Upper lobe of right lung (tissue), 1 donor: ENCODE measurements at places on chromosomes 7 and 10.

- peak; percentile 78 for DNase-seq
These were observed 79.3 kb upstream of the ACBD5 start for GRCh38 chr10:27319752-27320431.

- no peak for DNase-seq
These were observed 14.1 kb upstream of the TMEM273 start for GRCh38 chr10:49202266-49202665.

- no peak for DNase-seq
These were observed 31.4 kb downstream of the ANK3 start for GRCh38 chr10:60358282-60358681.

DNA sequence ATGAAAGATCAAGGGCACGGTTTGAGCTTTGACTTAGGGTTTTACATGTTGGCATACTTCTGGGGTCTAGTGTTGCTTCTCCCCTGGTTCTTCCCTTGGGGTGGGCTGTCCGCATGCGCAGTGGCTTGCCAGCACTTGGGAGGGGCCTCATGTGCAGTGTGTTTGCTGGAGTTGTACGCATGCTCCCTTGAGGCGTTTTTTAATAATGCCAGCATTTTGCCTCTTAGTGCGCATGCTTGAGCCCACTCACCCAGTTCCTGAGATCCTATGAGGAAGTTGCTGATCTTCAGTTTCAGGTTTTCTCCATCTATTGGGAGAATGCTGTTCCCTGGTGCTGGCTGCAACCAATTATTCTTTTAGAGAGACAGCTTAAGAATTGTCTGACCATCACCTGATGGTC is 113.4 kb upstream of the GPR141 start:
- DNase-seq = no peak

DNA sequence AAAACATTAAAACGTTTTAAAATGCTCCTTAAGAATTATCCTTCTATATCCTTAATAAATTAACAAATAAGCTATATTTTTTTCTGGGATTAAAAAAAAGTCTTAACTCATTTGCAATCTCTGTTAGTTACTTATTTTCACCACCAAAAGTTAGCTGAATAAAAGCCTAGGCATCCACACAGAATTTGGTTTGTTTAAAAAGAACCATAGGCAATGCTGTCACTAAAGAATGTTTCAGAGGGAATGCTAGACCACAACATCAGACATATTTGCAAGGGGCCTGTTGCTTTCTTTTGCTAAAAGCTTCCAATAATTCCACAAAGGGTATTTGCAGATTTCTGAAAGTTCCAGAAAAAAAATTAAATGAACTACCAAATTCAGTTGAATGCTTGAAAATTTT is 244.2 kb downstream of the POU6F2 start:
- no peak for DNase-seq

DNA sequence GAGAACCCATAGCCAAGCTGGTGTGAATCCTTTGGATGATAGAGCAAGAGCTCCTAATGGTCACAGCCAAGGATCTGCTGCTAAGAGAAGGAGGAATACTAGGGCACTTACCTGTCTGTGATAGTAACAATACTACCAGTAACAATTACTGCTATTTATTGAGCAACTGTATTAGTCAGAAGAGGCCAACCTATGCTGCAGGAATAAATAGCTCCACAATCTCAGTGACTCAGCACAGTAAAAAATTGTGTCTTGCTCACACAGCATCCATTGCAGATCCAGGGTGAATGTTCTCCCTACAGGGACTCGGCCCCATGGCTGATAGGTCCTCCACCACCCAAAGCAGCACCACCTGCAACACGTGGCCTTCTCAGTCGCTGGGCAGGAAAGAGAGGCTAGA is 257.6 kb upstream of the ZMIZ1 start:
- DNase-seq = no peak

- DNase-seq = peak; percentile 57
These were observed 6.0 kb downstream of the ASB10 start for GRCh38 chr7:151181011-151181431.

GRCh38 chr10:98748298-98748697 is 301.6 kb upstream of the HPS1 start:
- no peak for DNase-seq

DNA sequence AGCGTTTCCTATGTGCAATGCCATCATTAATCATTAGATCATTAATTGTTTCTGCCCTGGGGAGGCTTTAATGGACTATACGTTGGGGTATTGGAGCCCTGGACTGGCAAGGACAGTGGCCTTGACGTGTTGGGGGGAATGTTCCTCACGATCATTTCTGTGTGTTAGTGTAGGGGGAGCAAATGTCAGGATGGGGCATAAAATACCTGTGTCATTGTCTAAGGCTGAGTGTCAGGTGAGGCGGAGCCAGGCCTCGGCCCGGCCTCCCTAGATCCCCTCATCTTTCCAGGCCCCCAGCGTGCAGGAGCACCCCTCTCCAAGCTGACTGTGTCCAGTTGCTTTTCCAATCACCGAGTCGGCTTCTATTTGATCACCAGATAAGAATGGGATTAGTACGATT is 346.4 kb upstream of the SHH start:
- DNase-seq = peak; percentile 36

- DNase-seq = no peak
These were observed 361.5 kb downstream of the FRMD4A start for GRCh38 chr10:13969118-13969791.

DNA sequence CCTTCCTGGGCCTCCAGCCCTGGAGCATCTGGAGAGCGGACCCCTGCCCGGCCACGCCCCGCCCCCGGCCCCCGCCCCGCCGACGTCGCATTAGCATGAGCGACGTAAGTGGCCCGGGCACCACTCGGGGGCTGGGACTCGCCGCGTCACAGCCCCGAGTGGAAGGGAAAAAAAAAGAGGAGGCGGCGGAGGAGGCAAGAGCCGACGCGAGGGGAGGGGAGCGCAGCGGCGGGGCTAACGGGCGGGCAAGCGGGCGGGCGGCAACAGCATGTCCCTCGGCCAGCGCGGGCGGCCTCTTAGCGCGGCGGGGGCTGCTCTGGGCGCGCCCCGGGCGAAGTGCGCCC is at the start of gene SLC18A3:
SLC18A3 (plus strand) TSS at position 197 of the 344 bp plus-strand sequence. CDS start 431 bp downstream, outside the sequence.
- peak; percentile 47 for DNase-seq

DNA sequence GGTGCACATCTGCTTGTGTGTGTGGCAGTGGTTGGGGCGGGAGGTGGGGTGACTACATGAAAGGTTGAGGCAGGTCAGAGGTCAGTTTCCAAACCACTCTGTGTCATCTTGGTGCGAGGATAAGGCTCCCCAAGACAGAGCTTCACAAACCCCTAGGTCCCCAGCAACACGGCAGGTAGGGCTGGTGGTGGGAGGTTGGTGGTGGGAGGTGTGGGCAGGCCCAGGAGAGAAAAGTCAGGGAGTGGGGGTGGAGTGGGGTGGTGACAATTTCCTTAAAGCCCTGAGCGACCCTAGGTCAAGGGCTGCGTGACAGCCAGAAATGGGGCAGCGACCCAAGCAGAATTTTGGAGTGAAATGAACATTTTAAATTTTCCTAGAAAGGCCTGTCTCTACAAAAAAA is 1.6 kb upstream of the STRA8 start:
- no peak for DNase-seq

GRCh38 chr7:18656362-18656761 is 160.8 kb downstream of the HDAC9 start:
- DNase-seq = no peak
